ENCODE measurements at places on chromosomes 4 and X.

- no peak for DNase-seq
Measured at GRCh38 chr4:72208421-72209075, 176.7 kb downstream of the NPFFR2 start.

DNA sequence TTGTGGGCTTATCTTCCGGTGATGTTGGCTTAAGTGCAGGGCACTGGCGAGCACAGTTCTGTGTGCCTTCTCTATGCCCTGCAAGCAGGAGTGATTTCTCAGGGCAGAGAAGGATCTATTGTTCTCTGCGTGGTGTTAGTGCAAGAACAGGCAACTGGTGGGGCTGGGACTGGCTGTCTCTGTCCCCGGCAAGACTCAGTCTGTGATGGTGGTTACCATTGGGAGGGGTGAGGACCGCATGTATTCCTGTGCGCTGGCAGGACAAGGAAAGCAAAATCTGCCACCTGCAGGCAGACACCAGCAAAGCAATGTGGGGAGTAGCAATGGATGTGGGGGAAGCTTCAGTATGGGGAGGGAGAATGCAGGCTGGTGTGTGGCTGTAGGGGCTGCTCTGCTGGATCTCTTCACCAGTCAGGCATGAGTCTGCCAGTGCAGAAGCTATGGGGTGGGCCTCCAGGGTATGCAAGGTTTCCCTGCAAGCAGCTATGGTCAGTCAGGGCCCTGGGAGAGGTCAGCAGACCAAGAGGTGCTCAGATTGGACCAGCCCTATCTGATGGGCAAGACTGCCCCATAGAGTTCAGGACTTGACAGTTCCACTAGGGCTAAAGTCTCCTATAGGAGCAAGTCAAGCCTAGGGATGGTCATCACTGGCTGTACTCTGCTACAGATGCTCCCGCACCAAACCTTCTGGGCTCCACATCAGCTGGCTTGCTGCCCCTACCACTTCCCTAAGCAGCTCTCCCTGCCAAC lies 16.8 kb downstream of the PF4 start:
- DNase-seq = no peak

- DNase-seq = peak; percentile 66
Measured at GRCh38 chr4:77268108-77268507, 111.1 kb downstream of the CCNG2 start.

- DNase-seq = no peak
Measured at GRCh38 chr4:94334476-94334875, 8.2 kb downstream of the HPGDS start.

GRCh38 chrX:54509400-54509799 lies 13.4 kb upstream of the FGD1 start:
- DNase-seq = no peak
